ENCODE measurements at places on chromosomes 6 and 20. TPM values are rescaled to one million over a fixed set of nuclear protein-coding genes. Genes with fewer than 3 reads are reported as not detected.

The SASH1 gene
- total RNA-seq, result 78.9 TPM

The MYCT1 gene
- total RNA-seq, result 9.3 TPM

The FAM110A gene
- 1.4 TPM for total RNA-seq

The SIGLEC1 gene
- 12.6 TPM for total RNA-seq

The SLC4A11 gene
- total RNA-seq, result 0.62 TPM

The PI16 gene
- total RNA-seq, result 48.1 TPM

The PTK6 gene
- 0.42 TPM for total RNA-seq

The HCK gene
- 7.6 TPM for total RNA-seq

The ZFAND3 gene
- 73.6 TPM for total RNA-seq

The SMOC2 gene
- total RNA-seq, result 45.8 TPM

The KCTD20 gene
- 71.1 TPM for total RNA-seq

The GGTLC1 gene
- not detected for total RNA-seq

The PGC gene
- total RNA-seq, result not detected

The METTL24 gene
- total RNA-seq, result 27.7 TPM

GRCh38 chr6:101108286-101108685 lies 227.2 kb upstream of the ASCC3 start:
- ATAC-seq, result no peak

DNA sequence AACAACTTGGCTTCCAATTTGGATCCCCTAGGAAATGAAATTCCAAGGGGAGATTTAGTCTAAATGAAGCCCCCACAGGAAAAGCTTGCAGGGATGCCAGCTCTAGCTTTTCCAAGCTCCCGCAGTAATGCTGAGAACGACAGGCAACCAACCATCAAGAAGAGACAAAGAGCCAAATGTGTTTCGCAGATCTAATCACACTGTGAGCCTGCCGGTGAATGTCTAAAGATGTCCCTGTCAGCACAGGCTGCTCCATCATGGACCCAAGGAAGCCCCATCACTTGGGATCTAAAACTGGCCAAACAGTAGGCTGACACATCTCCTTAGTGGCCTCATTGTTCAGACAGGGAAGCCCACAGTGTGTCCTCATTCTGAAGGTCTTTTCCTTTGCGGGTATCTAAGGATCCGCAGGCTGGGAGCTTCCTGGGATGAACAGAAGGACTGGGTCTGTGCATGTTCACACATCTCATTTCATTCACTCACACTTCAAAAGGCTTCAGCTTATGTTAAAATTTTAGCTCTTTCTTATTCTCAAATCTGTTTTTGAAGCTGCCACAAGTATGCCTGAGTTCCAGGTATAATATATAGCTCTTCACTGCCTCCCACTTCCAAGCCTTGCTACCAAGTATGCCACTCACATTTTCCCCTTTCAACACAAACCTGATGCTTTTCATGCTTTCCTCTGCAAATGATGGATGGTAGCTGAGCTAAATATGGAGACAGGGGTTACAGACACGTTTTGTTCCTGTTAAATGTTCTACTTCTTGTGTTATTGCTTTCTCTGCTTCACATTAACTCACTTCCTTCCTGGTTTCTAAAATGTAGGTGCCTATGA lies 229.8 kb downstream of the HIVEP2 start:
- ATAC-seq, result no peak

GRCh38 chr6:137191670-137192069 lies 18.2 kb upstream of the IL22RA2 start:
- ATAC-seq, result no peak

DNA sequence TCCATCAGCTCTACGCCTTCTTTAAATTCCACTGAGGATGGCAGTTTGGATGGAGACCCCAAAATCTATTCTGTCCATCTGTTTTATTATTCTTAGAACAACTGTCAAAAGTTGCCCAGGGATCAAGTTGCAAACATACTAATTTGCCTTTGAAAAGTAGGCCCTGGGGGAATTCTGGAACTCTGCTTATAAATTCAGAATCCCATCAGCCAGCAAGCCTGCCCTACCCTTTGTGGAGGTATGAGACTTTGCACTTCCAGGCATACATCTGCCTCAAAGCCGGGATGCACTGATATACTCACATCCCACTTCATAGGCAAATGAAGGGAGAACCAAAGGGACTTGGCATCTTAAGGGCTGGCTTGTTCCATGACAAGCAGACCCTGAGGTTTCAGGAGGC lies 93.6 kb downstream of the INSM1 start:
- ATAC-seq, result no peak

- ATAC-seq, result no peak
Measured at GRCh38 chr6:77397561-77397960, 65.7 kb downstream of the HTR1B start.

DNA sequence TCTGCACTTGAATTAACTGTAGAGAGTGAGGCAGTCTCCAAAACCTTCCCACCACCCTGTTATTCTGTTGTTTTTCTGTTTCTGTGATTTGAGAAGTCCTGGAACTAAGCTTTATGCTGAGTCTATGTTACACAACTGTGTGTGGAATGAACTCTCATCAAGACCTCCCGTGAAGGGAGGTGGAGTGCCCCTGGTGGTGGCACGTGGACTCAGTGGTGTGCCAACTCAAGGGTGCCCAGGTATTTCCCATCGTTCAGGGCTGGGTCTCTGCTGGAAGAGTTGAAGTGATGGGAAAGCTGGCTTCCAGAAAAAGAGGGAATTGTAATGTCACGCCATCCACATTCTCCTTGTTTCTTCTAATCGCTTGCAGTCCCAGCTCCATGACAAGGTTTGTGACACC lies 374.2 kb downstream of the SMOC2 start:
- no peak for ATAC-seq

- no peak for ATAC-seq
Measured at GRCh38 chr6:5059036-5059896, 25.9 kb upstream of the PPP1R3G start.

GRCh38 chr6:90973188-90973587 lies 386.3 kb upstream of the MAP3K7 start:
- no peak for ATAC-seq

DNA sequence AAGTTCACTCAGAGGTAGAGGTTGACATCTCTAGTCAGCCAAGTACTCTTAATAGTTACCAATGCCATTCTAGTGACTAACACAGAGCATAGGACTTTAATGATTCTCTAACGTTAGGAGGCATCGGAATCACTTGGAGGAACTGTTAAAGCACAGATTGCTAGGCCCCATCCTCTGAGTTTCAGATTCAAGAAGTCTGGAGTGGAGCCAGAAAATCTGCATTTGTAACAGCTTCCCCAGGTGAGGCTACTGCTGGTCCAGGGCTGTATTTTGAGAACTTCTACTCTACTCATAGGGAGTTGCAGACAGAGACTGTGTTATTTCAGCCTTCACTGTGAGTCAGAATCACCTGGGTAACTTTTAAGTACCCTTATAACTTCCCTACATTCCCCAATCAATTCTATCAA lies 5.7 kb downstream of the LMBRD1 start:
- peak; percentile 68 for ATAC-seq

DNA sequence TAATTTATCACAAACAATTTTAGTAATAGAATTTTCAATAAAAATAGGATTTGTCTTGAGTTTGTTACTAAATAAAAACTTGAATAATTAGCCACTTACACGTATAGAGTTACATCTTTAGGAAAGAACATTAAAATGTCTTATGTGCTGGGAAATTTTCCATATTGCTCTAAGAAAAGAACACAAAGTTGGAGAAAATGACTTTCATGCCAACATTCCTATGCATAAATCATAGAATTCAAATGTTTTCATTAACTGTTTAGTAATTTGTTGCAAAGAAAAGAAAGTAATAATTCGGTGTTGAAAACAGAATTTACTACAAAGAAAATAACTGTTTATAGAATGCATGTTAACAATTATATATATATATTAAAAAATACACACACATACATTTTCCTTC lies 4.7 kb upstream of the TBC1D32 start:
- ATAC-seq, result no peak

- ATAC-seq, result no peak
Measured at GRCh38 chr20:54017846-54018245, 52.5 kb downstream of the BCAS1 start.

DNA sequence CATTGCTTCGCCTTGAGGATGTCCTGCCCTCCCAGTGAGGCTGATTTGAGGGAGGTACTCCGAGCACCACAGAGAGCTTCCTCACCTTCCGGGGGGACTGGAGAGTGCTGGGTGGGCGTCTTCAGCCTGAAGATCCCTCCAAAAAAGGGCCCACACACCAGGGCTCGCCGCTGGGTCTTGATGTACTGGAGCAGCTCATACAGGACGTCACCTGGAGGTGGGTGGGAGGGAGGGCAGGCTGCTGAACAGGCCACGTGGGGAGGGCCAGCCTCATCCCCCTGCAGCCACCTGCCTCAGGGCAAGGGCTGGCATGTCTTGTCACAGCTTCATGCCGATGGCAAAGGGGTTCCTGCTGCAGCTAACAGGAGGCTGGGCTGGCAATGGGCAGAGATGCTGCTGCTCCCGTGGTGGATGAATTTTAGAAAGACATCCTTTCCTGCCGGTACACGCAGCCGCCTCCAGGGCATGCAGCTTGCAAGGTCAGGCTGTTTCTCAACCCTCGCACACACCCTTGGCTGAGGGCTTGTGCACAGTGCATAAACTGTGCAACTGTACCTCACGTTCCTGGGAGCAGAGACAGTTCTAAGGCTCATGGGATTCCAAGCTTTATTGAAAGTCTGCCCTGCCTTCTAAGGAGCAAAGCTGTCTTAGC lies 14.0 kb downstream of the ETV7 start:
- no peak for ATAC-seq

GRCh38 chr6:157999168-158000051 lies 17.7 kb downstream of the SYNJ2 start:
- ATAC-seq, result no peak

- no peak for ATAC-seq
Measured at GRCh38 chr20:58583586-58583985, 67.5 kb upstream of the STX16 start.

- no peak for ATAC-seq
Measured at GRCh38 chr6:82712826-82713225, 349.2 kb downstream of the TPBG start.

DNA sequence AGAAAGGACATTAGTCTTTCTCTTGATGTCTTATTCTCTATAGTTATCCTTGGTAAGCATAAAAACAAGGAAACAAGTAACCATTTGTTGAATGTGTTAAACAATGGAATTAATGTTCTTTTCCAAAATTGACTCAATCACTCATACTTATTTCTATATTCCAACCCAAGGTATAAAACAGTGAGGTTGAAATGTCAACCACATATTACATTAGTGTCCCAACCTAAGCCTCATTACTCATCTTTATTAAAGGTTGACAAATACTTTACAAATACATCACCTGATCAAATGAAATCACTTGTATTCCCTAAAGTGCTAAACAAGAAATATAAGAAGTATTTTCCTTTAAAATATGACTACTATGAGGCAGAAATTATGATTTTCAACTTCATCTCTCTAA lies 100.5 kb downstream of the ASCC3 start:
- ATAC-seq, result no peak

DNA sequence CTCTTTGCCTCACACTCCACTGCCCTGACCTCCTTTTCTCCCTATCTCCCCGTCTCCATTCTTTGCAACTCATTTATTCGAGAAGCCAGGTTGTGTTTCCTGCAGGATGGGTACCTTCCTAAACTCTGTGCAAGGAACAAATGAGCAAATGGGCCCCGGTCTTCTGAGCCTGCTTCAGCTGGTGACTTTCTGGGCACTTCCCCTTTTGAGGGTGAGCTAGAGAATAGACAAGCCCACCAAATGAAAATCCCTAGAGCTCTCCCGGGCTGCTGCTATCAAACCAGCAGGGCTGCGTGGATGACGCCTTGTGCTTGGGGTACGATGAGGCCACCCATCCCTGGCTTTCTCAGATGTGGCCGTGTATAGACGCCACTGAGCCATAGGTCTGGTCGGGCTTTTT lies 91.0 kb upstream of the FOXA2 start:
- ATAC-seq, result no peak

DNA sequence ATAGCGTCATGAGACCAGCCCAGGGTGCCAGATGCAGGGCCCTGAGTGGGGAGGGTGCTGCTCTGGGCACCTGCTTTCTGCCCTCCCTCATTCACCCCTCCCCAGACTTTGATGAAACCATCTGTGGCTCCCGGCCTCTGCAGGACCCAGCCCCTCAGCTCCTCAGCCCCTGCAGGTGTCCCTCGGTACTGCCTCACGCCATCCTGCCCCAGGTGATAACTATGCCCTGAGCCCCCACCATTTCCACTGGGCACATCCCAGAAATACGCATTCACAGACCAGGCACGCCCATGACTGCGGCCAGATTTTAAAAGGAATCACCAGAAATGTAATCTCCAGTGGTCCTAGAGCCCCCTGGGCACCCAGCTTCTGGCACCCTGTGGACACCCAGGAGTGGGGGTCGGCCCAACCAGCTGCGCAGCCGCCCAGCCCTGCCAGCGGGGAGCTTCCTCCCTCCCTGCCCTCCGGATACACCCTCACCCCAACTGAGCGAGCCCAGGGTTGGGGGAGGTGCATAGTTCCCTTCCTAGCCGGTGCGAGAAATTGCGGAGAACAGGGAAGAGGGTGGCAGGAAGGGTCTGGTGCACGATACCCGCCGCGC lies 615 bp upstream of the NTSR1 start:
- no peak for ATAC-seq

DNA sequence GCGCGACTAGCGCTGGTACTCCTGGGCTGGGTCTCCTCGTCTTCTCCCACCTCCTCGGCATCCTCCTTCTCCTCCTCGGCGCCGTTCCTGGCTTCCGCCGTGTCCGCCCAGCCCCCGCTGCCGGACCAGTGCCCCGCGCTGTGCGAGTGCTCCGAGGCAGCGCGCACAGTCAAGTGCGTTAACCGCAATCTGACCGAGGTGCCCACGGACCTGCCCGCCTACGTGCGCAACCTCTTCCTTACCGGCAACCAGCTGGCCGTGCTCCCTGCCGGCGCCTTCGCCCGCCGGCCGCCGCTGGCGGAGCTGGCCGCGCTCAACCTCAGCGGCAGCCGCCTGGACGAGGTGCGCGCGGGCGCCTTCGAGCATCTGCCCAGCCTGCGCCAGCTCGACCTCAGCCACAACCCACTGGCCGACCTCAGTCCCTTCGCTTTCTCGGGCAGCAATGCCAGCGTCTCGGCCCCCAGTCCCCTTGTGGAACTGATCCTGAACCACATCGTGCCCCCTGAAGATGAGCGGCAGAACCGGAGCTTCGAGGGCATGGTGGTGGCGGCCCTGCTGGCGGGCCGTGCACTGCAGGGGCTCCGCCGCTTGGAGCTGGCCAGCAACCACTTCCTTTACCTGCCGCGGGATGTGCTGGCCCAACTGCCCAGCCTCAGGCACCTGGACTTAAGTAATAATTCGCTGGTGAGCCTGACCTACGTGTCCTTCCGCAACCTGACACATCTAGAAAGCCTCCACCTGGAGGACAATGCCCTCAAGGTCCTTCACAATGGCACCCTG lies 1.6 kb downstream of the TPBG start:
- peak; percentile 34 for ATAC-seq

- no peak for ATAC-seq
Measured at GRCh38 chr20:59195316-59195993, 31.8 kb downstream of the ZNF831 start.

- peak; percentile 0 for ATAC-seq
Measured at GRCh38 chr6:31402324-31403282, 792 bp upstream of the MICA start.

Data from gastroesophageal sphincter (tissue), 4 donors.